Upper lobe of right lung (tissue), 1 donor: ENCODE measurements at places on chromosomes 6 and 20.

GRCh38 chr20:650954-651353 lies 2.0 kb downstream of the SRXN1 start:
- H3K27ac ChIP-seq, result no peak overlapping the region
- no peak overlapping the region for H3K4me3 ChIP-seq
- no peaks in the 10 kb centered on the region for H3K27me3 ChIP-seq
- peaks cover 15% of the 10 kb centered on the region for H3K4me1 ChIP-seq

DNA sequence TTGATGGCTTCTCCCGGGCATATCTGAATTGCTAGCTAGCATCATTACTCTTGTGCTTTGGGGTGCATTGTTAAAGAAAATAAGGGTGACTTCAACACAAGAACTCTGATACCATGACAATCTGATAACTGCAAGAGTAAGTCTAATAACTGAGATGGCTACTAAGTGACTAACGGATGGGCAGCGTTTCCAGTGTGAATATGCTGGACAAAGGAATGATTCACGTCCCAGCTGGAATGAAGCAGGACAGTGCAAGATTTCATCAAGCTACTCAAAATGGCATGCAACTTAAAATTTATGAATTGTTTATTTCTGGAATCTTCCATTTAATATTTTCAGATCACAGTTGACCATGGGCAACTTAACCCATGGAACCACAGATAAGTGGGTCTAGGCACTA lies 31.7 kb downstream of the MOXD1 start:
- H3K27me3 ChIP-seq, result no peaks in the 10 kb centered on the region
- H3K4me1 ChIP-seq, result no peaks in the 10 kb centered on the region
- H3K36me3 ChIP-seq, result no peaks in the 10 kb centered on the region
- H3K4me3 ChIP-seq, result no peak overlapping the region
- no peak for DNase-seq

- H3K4me3 ChIP-seq, result no peak overlapping the region
- H3K4me1 ChIP-seq, result no peaks in the 10 kb centered on the region
- DNase-seq, result no peak
- no peaks in the 10 kb centered on the region for H3K36me3 ChIP-seq
- H3K27ac ChIP-seq, result no peak overlapping the region
- no peaks in the 10 kb centered on the region for H3K27me3 ChIP-seq
Observed at GRCh38 chr20:24909861-24910260, 39.2 kb upstream of the CST7 start.

DNA sequence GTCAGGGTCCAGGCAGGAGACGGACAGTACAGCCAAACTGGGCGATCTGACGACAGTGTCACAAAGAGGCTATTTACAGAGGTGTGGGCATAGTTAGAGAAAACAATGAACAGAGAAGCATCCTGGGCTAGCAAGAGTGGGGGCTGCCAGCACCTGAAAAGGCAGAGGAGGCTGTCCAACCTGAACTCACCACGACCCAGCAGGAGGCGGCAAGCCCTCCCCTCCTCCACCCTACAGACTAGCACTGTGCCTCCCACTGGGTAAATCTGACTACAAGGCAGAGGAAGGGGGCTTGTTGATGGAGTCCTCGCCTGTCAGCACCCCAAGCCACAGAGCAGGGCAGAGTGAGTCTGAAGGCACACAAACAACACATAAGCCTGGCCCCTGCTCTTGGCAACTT lies 52.8 kb upstream of the CDYL start:
- no peaks in the 10 kb centered on the region for H3K4me1 ChIP-seq
- no peak overlapping the region for H3K4me3 ChIP-seq
- H3K36me3 ChIP-seq, result no peaks in the 10 kb centered on the region
- peaks cover 5% of the 10 kb centered on the region for H3K27me3 ChIP-seq
- no peak for DNase-seq
- H3K27ac ChIP-seq, result no peak overlapping the region

DNA sequence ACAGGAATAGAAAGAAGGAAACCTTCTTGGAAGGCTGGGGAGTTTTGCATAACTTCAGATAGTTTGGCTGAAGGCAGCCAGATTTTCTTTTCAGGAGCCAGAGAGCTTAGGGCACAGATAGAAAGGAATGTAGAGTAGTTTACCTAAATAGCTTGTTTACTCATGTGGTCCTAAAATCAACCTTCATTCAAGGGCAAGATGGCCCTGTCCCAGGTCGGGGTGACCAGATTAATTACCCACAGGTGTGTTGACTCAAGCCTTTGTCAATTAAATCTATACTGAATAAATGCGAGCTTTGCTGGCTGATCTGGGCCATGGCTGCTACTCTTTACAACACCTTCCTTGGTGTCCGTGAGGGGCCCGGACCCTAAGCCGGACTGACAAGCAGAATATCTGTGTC lies 792.0 kb upstream of the MAN1A1 start:
- no peaks in the 10 kb centered on the region for H3K36me3 ChIP-seq
- H3K4me3 ChIP-seq, result no peak overlapping the region
- DNase-seq, result no peak

DNA sequence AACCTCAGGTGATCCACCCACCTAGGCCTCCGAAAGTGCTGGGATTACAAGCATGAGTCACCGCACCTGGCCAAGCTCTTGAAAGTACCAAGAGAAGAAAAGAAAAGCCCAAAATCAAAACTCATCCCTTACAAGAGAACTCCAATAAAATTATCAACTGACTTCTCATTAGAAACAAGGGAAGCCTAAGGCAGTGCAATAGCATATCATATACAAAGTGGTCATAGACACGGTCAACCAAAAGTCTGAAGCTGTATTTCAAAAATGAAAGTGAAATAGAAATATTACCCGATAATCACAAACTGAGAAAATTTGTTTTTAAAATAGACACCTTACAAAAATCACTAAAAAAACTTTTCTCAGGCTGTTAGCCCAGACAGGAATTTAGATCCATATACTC lies 1321.1 kb upstream of the GJE1 start:
- no peaks in the 10 kb centered on the region for H3K27me3 ChIP-seq
- H3K4me3 ChIP-seq, result no peak overlapping the region

DNA sequence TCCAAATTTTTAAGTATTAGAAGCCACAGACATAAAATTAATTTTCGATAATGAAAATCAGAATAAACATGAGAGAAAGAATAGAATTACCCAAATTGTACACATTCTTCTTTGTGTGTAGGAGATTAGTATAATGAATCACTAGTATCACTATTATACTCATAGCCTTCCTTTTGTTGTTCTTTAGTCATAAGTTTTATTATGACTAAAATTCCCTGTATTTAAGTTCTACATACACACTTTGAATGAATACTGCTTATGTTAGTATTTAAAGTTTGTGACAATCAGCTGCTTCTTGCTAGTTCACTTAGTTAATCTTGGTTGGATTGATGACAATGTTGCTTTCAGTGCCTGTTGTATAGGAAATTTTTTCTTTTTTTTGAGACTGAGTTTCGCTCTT lies 72.7 kb downstream of the CCDC170 start:
- DNase-seq, result no peak
- no peak overlapping the region for H3K27ac ChIP-seq
- H3K4me3 ChIP-seq, result no peak overlapping the region
- no peaks in the 10 kb centered on the region for H3K4me1 ChIP-seq
- H3K27me3 ChIP-seq, result no peaks in the 10 kb centered on the region
- no peaks in the 10 kb centered on the region for H3K36me3 ChIP-seq

- H3K4me3 ChIP-seq, result no peak overlapping the region
- no peaks in the 10 kb centered on the region for H3K4me1 ChIP-seq
- DNase-seq, result no peak
- H3K27ac ChIP-seq, result no peak overlapping the region
Observed at GRCh38 chr20:56748476-56749377, 119.6 kb downstream of the TFAP2C start.

GRCh38 chr6:75906871-75907270 lies 157.8 kb downstream of the MYO6 start:
- peaks cover 9% of the 10 kb centered on the region for H3K36me3 ChIP-seq
- no peak overlapping the region for H3K27ac ChIP-seq
- H3K27me3 ChIP-seq, result no peaks in the 10 kb centered on the region
- no peak overlapping the region for H3K4me3 ChIP-seq
- no peaks in the 10 kb centered on the region for H3K4me1 ChIP-seq

DNA sequence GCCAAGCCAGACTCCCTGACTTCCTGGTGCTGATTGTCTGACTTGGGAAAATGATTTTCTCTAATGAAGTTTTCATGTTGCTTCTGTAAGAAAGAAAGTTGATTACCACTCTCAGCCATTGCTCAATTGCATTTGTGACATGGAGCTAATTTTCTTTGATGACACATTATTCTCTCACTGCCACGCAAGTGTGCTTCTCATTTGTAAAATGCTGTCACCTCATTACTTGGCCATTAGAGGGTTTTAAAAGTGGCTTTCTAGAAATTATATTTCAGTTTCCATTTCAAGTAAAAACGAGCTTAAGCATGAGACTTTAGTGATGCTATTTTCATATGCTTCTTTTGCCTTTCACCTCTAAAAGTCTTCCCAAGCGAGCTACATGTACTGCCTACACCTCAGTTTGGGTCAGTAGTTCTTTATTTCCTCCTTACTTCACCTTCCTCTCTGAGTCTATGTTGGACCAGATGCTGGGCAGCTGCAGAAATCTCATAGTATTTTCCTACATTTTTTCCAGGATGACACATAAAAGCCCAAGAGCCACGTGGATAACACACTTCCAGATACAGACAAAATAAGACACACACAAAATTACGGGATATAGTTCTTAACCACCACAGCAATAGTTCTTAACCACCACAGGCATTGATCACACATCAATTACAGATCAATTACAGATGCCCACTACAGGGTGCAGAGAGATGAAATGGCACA lies 6.3 kb upstream of the FAM210B start:
- no peaks in the 10 kb centered on the region for H3K27me3 ChIP-seq
- H3K27ac ChIP-seq, result no peak overlapping the region
- peaks cover 7% of the 10 kb centered on the region for H3K4me1 ChIP-seq
- no peak for DNase-seq

GRCh38 chr20:63578224-63579016 lies 4.4 kb upstream of the HELZ2 start:
- H3K27ac ChIP-seq, result no peak overlapping the region
- no peak overlapping the region for H3K4me3 ChIP-seq
- peaks cover 8% of the 10 kb centered on the region for H3K27me3 ChIP-seq

GRCh38 chr6:159788753-159789376 lies 537 bp downstream of the TCP1 start:
- H3K36me3 ChIP-seq, result peaks cover 62% of the 10 kb centered on the region
- H3K4me1 ChIP-seq, result peaks cover 31% of the 10 kb centered on the region
- no peaks in the 10 kb centered on the region for H3K27me3 ChIP-seq
- peak; percentile 73 for DNase-seq
- peak overlapping the region; percentile 98 for H3K4me3 ChIP-seq
- peak overlapping the region; percentile 90 for H3K27ac ChIP-seq

- no peaks in the 10 kb centered on the region for H3K4me1 ChIP-seq
- H3K36me3 ChIP-seq, result no peaks in the 10 kb centered on the region
- no peak for DNase-seq
- peaks cover 59% of the 10 kb centered on the region for H3K27me3 ChIP-seq
- no peak overlapping the region for H3K4me3 ChIP-seq
Observed at GRCh38 chr6:13927203-13927602, 2.5 kb downstream of the RNF182 start.

GRCh38 chr6:168457653-168457934 lies 16.6 kb downstream of the SMOC2 start:
- H3K36me3 ChIP-seq, result no peaks in the 10 kb centered on the region
- no peak for DNase-seq
- no peak overlapping the region for H3K4me3 ChIP-seq
- H3K27me3 ChIP-seq, result peaks cover 17% of the 10 kb centered on the region
- H3K4me1 ChIP-seq, result no peaks in the 10 kb centered on the region

- peak overlapping the region; percentile 50 for H3K4me3 ChIP-seq
- peak overlapping the region; percentile 83 for H3K27ac ChIP-seq
- H3K27me3 ChIP-seq, result peaks cover 93% of the 10 kb centered on the region
- peaks cover 5% of the 10 kb centered on the region for H3K4me1 ChIP-seq
- DNase-seq, result no peak
Observed at GRCh38 chr20:22581437-22582385, 2.7 kb downstream of the FOXA2 start.

- H3K4me3 ChIP-seq, result peak overlapping the region; percentile 46
- no peak overlapping the region for H3K27ac ChIP-seq
- DNase-seq, result peak; percentile 83
- H3K27me3 ChIP-seq, result peaks cover 81% of the 10 kb centered on the region
- H3K4me1 ChIP-seq, result peaks cover 45% of the 10 kb centered on the region
- H3K36me3 ChIP-seq, result no peaks in the 10 kb centered on the region
Observed at GRCh38 chr6:108114841-108115597, 40.5 kb upstream of the OSTM1 start.

DNA sequence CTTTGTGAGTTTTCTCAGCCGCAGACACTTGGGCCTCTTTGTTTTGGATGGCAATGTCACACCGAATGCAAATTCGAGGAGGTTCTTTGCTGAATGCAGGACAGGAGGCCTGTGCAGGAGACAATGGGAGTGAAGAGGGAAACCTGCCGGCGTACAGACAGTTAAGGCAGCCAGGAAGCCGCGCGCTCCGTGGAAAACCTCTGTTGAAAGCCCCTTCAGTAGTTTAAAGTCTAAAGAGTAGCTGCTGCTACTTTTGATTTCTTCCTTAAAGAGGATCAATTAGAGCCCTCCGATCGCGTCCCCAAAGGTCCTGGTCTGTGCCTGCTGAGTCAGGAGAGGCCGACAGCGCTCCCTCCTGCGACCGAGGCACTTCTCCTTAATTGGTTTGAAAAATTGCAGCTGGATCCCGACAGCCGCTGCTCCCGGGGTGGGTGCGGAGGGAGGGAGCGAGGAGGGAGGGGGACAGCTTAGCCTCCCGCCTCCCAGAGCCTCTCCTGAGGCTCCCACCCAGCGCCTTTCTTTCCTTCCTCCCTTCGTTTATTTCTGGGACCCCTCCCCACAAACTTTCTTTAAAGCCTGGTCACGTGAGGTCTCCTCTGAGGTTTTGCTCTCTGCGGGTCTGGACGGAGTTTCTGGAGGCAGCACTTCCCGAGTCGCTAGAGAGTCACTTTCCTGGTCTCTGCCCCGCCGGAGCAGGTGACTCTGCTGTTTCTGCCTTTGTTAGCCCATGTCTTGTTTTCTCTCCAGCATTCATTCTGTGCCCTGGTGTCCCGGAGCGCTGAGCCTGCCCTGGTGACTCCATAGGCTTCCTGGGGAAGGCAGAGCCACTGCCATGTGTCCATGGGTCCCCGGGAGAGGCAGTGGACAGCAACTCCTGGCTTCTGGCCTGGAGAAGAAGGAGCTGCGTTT lies 22.3 kb upstream of the RPP40 start:
- H3K4me3 ChIP-seq, result peak overlapping the region; percentile 58
- DNase-seq, result peak; percentile 72
- H3K27me3 ChIP-seq, result no peaks in the 10 kb centered on the region
- H3K36me3 ChIP-seq, result no peaks in the 10 kb centered on the region
- peak overlapping the region; percentile 39 for H3K27ac ChIP-seq

DNA sequence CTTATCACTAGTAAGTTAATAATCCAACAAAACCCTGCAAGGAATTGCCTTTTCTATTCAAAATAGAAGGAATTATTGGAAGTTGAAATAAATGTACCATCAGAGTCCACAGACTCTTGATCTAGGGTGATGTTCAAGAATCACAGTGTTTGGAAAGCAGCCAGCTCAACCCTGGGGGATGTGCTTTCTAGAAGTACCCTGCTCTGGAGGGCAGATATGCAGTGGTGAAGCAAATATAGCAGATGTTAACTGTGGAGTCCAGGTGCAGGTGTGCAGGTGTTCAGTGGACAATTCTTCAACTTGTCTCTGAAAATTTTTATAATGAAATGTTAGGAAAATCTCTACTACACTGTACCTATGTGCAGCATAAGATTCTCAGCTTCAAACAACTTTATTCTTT lies 9.1 kb upstream of the INSM1 start:
- no peak for DNase-seq
- H3K4me3 ChIP-seq, result no peak overlapping the region
- peaks cover 7% of the 10 kb centered on the region for H3K4me1 ChIP-seq
- no peaks in the 10 kb centered on the region for H3K36me3 ChIP-seq
- H3K27ac ChIP-seq, result no peak overlapping the region
